ENCODE measurements at places on chromosomes 2 and 18. TPM values are rescaled to one million over a fixed set of nuclear protein-coding genes. Genes with fewer than 3 reads are reported as not detected.

The DYSF gene
- total RNA-seq: 4.4 TPM

GRCh38 chr2:187959821-187960220 is 331.9 kb upstream of the GULP1 start:
- no peak overlapping the region for H3K4me3 ChIP-seq
- no peaks in the 10 kb centered on the region for H3K36me3 ChIP-seq
- H3K4me1 ChIP-seq: no peaks in the 10 kb centered on the region
- H3K27ac ChIP-seq: no peak overlapping the region
- no peaks in the 10 kb centered on the region for H3K27me3 ChIP-seq

GRCh38 chr2:10297959-10298531 is 4.7 kb upstream of the HPCAL1 start:
- no peaks in the 10 kb centered on the region for H3K4me1 ChIP-seq
- no peak overlapping the region for H3K27ac ChIP-seq
- H3K27me3 ChIP-seq: no peaks in the 10 kb centered on the region
- peak; percentile 40 for DNase-seq

The RESP18 gene
- not detected for total RNA-seq

DNA sequence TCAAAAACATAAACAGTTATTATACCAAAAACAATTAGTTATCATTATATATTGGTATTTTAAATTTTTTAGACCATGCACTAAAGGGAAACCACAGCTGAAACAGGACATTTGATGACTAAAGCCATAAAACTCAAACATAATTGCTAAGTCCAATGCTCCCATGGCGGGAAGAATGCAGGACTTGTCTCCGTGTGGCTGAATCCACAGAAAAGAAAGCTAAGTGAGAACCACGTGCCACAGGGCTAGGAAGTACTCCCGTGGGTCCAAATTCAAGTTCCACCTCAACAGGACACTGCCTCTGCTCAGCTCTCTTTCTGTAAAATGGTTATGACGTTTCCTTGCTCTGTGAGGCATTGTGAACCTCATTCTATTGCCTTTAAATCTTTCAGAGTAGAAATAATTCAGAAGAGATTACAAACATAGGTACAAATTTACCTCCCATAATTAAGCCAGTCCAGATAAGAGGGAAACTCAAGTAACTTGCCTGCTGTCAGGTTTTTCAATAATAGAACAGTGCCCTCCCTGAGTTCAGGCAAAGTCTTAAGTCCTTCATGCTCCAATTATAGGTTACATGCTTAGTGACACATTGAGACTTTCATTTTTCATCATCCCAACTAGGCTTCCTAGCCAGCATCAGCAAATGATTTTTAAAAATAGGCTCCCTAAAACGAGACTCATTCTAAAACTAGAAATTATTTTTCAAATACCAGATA is 36.7 kb downstream of the FTCDNL1 start:
- H3K4me3 ChIP-seq: no peak overlapping the region
- H3K4me1 ChIP-seq: no peaks in the 10 kb centered on the region
- DNase-seq: no peak
- no peak overlapping the region for H3K27ac ChIP-seq

GRCh38 chr2:193583638-193584400 is 1389.1 kb upstream of the TMEFF2 start:
- no peaks in the 10 kb centered on the region for H3K36me3 ChIP-seq
- no peak overlapping the region for H3K4me3 ChIP-seq
- H3K27ac ChIP-seq: no peak overlapping the region

The NT5DC4 gene
- not detected for total RNA-seq

DNA sequence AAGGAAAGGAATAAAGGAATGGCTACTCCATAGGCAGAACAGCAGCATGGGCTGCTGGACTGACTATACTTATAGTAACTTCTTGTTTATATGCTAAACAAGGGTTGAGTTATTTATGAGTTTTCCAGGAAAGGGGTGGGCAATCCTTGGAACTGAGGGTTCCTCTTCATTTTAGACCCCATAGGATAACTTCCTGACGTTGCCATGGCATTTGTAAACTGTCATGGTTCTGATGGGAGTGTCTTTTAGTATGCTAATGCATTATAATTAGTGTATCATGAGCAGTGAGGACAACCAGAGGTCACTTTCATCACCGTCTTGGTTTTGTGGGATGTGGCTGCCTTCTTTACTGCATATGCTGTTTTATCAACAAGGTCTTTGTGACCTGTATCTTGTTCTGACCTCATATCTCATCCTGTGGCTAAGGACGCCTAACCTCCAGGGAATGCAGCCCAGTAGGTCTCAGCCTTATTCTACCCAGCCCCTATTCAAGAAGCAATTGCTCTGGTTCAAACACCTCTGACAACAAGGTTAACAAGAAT is 98.6 kb upstream of the CABLES1 start:
- no peak overlapping the region for H3K27ac ChIP-seq
- DNase-seq: no peak

GRCh38 chr2:122261911-122262310 is 506.5 kb downstream of the TSN start:
- H3K4me1 ChIP-seq: no peaks in the 10 kb centered on the region
- H3K4me3 ChIP-seq: no peak overlapping the region
- H3K27me3 ChIP-seq: no peaks in the 10 kb centered on the region
- no peaks in the 10 kb centered on the region for H3K36me3 ChIP-seq
- DNase-seq: no peak

DNA sequence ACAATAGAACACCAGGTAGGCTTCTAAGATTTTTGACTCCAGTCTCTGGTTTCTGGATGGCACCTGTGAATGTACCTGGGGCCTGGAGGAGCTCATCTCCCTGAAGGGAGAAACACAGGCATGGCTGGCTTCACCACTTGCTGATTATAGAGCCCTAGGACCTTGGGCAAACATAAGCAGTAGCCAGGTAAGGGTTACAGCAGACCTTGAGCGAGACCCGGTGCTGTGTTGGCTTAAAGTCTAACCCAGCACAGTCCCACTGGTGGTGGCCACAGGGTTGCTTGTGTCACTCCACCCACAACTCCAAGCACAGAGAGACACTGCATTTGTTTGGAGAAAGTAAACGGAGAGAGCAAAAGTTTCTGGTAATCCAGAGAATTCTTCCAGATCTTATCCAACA is 104.7 kb upstream of the SPOPL start:
- DNase-seq: no peak
- no peak overlapping the region for H3K27ac ChIP-seq
- H3K4me1 ChIP-seq: no peaks in the 10 kb centered on the region
- no peak overlapping the region for H3K4me3 ChIP-seq
- no peaks in the 10 kb centered on the region for H3K36me3 ChIP-seq

DNA sequence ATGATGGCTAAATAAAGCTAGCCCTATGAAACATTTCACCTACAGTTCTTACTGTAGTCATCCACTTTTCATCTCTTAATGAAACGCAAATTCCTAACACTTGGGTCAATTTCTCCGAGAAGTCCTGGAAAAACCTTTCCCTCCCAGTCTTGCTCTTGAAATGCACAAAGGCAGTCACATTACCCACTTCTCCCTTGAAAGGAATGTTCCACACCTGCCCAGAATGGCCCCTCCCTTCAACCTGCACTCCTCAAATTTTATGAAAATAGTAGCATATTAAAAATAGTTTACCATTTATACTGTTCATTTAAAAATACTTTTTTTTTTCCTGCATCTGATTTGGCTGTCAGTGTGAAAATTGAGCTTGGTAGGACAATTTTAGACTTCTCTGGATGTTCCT is 64.7 kb upstream of the ACAA2 start:
- H3K36me3 ChIP-seq: no peaks in the 10 kb centered on the region
- DNase-seq: no peak
- H3K4me1 ChIP-seq: no peaks in the 10 kb centered on the region
- H3K27ac ChIP-seq: no peak overlapping the region
